ENCODE measurements at places on chromosomes 16 and 17.

GRCh38 chr17:59165933-59166342 lies 10.4 kb downstream of the PRR11 start:
- DNase-seq = peak; percentile 24

DNA sequence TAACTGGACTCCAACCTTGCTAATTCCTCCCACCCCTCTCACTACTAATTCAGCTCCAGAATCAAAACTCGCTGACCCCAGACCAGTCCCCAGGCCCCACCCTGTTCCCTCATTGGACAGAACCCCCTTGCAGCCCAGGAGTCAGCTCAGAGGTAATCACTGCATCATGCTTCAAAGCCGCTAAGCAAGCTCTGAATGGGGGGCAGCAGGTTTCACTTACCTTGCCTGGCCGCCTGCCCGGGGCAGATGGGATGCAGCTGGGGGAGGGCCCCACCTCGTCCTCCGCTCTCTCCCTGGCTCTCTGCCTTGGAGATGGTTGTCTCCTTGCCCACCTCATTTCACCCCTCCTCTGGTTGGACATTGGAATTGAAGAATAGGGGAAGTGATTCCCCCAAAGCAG lies 4.8 kb upstream of the NGFR start:
- no peak for DNase-seq

DNA sequence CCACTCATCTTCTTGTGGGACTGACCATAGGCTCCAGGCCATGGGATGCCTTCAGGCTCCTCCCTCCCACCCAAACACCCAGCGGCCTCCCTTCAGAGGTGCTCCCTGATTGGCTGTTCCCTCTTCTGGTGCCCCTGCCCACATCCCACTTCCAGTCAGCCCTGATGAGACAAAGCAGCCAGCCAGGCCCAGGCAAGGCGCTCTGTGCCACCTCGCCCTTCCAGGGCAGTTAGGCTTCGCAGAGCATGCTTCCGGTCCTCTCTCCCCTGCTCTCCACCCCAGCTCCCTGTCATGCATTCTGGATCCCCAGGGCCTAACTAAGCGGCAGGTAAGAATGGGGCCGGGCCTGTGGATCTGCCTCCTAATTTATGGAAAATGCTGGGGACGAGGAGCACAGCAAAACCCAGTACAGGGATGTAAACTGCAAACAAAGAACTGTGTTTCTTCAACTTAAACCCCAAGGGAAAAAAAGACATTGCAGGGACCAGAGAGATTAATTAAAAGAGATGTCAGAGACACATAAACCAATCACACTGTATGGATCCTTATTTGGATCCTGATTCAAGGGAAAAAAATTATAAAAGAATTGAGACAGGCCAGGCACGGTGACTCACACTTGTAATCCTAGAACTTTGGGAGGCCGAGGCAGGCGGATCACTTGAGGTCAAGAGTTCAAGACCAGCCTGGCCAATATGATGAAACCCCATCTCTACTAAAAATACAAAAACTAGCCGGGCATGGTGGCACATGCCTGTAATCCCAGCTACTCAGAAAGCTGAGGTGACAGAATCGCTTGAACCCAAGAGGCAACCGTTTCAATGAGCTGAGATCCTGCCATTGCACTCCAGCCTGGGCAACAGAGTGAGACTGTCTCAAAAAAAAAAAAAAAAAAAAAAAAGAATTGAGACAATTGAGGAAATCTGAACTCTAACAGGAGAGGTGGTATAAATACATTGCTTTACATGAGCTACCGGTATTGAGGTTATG lies 26.0 kb downstream of the ZDHHC7 start:
- DNase-seq = no peak

- DNase-seq = no peak
These were observed 127.7 kb downstream of the PARN start for GRCh38 chr16:14502256-14502875.

- no peak for DNase-seq
These were observed 40.5 kb downstream of the ATP2C2 start for GRCh38 chr16:84408856-84409255.

DNA sequence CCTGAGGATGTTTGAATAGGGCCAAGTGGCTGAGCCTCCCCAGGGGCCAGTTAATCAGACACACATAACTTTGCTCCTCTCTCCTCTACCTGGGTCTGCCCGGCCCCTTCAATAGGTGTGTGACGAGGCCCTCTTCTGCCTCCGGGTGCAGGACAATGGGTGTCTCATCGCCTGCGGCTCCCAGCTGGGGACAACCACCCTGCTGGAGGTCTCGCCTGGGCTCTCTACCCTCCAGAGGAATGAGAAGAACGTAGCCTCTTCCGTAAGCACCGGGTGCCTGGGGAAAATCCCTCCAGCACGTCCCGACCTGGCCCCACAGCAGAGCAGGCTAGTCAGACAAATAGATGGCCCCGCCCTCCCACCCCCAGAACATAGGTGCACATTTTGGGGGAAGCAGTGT lies 16.1 kb upstream of the KIF19 start:
- no peak for DNase-seq

- no peak for DNase-seq
These were observed 101.4 kb downstream of the PITPNC1 start for GRCh38 chr17:67478401-67479041.

- no peak for DNase-seq
These were observed 3.9 kb downstream of the UTS2R start for GRCh38 chr17:82375359-82376041.

DNA sequence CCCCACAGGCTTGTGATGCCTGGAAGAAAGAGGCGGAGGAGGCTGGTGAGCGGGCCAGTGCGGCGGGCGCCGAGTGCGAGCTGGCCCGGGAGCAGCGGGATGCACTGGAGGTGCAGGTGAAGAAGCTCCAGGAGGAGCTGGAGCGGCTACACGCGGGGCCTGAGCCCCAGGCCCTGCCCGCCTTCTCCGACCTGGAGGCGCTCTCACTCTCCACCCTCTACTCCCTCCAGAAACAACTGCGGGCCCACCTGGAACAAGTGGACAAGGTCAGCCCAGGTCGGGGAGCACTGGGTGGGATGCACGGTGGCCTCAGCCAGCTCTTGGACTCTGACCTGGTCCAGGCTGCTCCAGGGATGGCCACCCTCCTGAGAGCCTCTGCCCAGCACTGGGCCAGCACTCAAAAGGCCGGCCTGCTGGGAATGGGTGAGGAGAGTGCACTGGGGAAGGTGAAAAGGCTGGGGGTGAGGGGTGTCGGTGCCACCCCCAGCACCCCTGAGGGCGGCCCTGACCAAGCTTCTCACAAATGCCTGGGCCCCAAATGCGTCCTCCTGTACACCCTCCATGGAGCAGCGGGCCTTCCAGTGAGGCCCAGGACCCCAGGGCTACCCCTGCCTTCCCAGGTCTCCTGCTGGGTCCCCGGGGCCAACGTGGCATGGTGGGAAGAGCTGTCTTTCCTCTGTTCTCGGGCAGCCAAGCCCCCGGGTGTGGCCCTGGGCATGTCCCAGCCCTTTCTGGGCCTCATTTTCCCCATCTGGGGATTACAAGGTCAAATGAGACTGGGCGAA lies 20.8 kb downstream of the UNC13D start:
- no peak for DNase-seq

DNA sequence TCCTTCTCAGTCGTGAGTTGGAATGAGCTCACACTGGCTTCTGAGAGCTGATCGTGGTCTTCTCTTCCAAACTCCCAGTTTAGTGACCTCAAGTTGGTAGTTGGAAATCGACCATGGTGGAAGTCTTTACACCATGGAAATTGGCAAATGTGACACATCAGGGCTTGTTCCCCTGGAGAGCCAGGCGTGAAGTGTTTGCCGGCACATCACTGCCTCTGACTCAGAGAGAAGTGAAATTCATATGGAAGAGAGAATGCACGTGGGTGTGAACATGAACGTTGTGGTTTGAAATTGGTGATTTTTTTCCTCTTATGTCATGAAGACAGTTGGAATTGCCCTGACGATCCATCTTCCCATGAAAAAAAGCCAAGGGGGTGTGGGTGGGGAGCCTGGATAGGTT lies 47.4 kb downstream of the AXIN2 start:
- peak; percentile 19 for DNase-seq

- DNase-seq = no peak
These were observed 80.6 kb downstream of the AMFR start for GRCh38 chr16:56344518-56345405.

DNA sequence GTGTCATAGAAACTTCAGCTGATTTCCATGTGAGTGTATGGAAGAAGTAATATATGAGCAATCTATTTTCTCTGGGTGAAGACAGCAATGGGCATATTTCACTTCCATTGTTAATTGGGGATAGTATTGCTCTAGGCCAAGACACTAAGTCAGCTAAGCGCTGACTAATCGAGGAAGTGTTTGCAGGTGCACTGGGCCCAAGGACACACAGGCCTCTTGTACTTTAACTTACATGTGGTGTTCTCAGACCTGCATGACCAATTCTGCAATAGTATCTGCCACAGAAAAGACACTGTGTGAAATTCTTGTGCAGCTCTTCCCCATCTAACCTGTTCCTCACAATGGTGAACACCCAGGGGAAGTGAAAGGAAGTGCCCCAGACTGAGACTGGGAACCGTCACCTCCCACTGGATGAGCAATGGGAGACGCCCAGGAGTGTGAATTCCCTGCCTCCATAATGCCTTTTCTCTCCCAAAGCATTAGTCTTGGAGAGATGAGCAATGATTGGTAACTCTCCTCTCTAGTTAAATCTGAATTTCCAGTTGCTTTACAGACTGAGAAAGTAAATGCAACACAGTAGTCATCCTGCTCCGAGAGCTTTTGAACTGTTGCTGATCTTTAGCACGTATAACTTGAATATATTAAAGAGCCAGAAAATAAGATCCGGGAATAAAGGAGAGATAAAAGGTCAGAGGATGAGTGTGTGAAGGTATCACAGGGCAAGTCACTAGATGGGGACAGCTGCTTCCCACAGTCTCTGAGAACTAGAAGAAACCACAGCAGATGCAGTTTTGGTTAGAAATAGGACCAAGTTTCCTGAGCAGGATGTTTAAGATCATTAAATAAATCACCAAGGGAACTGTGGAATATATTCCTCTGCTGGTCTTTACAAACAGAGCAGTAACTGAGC lies 82.6 kb downstream of the CDK5R1 start:
- DNase-seq = no peak

DNA sequence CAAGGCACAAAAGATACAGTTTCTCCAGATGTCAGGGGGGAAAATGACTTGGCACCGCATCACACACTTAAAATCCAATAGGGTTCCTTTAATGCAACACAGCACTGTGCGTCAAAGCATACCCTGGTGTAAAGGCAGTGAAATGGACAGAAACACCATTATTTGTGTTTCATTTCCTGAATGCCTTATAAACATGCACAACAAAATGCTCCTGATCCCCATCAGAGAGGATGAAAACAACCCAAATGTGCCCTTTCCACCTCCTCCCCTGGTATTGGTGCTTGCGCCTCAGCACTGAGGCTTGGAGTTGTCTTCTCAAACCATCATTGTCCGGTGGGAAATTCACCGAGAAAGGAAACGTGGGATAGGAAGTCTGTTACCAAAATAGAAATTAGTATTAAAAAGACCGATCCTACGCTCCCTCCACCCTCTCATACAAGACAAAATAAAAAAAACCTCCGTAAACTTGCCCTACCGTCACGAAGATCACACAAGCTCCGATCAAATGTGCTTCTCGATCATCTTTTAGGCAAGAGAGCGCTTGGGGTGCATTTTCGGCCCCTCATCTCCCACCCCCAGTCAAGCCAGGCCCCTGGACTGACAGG lies 722 bp downstream of the CDC27 start:
- no peak for DNase-seq

GRCh38 chr17:64992325-64992802 lies 64.2 kb downstream of the GNA13 start:
- DNase-seq = no peak

DNA sequence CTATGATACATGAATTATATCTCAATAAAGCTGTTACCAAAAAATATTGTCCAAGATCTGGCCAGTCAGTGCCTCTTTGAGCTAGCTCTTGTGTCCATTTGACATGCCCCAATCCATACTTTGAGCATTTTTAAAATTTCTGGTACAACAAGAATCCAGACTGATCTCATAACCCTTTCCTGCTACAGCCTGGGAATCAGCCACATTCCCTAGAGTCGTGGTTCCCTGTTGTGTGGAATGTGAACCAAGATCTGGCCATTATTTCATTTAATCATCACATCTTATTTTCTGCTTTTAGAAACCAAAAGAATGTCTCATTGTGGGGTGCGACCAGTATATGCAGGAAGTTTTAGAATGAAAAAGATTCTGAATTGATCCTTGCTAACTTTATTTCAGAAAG lies 34.3 kb upstream of the RPRML start:
- DNase-seq = no peak

- DNase-seq = no peak
These were observed 13.8 kb downstream of the AANAT start for GRCh38 chr17:76481071-76481655.

DNA sequence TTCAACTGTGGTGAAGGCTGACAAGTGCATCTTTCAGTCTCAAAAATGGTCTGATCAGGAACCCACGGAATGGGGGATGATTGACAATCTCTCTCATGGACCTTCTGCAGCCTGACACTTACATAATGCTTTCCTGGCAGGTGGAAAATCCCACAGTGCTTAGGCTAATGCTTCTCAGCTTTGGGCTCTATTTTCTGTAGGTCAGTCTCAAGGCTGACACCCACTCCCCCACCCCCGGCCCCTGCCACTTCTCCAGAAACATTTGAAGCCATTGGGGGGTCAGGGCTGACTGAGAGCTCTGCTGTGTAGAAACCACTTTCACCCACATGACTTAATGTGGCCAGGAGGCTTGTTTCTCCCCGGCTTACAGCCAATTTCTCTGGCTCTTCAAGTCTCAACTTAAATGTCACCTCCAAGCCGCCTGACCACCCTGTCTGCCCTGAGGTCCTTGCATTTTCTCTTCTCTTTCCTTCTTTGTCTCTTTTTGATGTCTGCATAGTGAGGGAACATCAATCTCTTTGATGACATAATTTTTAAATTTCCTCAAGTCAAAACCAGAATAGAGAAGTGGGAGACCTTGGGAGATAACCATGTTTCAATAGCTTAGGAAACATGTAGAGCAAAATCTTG lies 16.7 kb upstream of the IRF8 start:
- DNase-seq = no peak

DNA sequence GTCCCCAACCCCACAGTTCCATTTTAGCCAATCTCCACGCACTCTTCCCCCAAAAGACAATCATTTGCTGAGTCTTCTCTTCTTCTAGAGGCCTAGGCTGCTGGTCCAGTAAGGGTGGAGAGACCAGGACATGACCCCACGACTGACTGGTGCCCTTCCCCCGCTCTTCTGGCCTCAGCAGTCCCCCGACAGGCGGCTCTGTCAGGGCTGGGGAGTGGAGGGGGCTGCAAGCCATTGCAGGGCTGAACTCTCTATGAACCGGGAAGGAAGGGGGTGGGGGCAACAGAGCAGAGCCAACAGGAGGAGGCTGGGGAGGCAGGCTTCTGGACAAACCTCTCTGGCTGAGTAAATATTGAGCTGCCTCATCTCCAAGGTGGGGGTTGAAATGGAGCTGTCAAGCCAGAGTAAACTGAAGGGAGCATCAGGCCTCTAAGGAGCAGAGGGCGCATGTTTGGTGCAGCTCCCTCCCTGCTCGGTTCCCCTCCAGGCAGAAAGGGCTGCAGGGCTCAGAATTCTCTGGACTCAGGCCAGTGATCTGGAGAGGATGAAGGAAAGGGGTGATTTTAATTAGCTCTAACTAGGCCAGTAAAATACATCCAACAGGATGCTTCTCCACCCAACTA lies 8.7 kb downstream of the HOXB1 start:
- no peak for DNase-seq

- peak; percentile 43 for DNase-seq
These were observed 167.5 kb downstream of the UTP18 start for GRCh38 chr17:51427856-51428255.

- no peak for DNase-seq
These were observed 29.0 kb downstream of the XPO6 start for GRCh38 chr16:28182801-28183200.

- no peak for DNase-seq
These were observed 46.1 kb downstream of the ANKRD11 start for GRCh38 chr16:89444151-89444723.

Data from stimulated activated CD4-positive, alpha-beta T cell treated with anti-CD3 and anti-CD28 coated beads, Interleukin-4, amount 100 ng/mL, for 48 hours (primary cell).